ENCODE measurements at places on chromosomes 7 and 10.

- DNase-seq = no peak
These were observed 10.1 kb upstream of the NKX2-3 start for GRCh38 chr10:99522470-99523250.

GRCh38 chr7:37419496-37419895 is 29.2 kb downstream of the ELMO1 start:
- no peak for DNase-seq

DNA sequence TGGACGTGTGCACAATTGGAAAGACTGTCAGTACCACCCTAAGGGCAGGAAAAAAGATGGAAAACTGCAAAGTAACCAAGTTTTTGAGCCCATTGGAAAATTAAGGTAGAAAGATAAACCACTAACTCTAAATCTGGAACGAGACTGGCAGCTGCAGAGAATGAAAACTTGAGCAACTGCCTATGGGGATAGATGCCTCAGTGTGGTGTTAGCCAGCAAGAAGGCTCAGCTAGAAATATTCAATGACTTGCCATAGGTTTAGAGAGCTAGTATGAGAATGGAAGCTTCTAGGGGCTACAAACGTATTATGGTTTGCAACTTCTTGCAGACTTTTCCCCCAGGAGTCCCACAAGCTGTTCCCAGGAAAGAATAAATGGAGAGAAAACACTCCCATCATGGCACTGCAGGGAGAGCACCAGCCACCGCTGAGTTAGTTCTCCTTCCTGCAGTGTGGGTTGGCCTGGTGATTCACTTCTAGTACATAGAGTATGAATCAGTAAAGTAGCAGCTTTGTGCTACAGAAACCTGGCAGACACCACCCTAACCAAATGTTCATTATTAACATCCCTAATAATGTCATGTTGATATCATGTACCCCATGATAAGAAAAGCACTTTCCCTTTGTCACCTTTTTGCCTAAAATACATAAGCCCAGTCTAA is 372.4 kb upstream of the VWC2 start:
- DNase-seq = no peak

- DNase-seq = peak; percentile 87
These were observed 11.6 kb upstream of the HNRNPF start for GRCh38 chr10:43420369-43421200.

DNA sequence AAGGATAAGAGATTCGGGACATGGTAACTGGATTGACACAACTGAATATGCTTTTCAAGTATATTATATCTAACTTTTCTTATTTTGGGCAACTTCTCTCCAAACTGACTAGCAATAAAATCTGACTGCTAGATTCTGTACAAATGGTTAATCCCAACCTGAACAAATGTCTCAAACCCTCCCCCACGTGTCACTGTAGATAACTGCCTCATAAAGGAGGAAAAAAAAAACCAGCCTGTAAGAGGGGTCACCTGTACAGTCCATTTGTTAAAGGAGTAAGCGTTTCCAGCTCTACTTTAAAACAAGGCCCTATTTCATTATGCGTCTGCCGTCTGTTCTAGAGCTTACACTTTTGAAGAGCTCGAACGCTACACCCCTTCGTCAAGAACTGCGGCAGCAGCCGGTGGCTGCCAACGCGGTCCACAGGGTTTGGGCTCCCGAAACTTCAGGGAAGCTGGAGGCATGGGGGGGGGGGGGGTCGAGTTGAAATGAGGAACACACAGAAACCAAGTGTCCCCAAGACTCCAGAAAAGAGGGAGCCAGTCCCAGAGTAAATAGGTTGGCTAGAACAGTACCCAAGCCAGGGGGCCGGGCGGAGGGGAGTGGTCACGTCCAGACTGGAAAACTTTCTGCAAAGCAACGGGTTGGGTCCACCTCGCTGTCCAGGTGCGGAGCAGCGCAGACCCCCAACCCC is 492 bp downstream of the COG5 start:
- DNase-seq = no peak

DNA sequence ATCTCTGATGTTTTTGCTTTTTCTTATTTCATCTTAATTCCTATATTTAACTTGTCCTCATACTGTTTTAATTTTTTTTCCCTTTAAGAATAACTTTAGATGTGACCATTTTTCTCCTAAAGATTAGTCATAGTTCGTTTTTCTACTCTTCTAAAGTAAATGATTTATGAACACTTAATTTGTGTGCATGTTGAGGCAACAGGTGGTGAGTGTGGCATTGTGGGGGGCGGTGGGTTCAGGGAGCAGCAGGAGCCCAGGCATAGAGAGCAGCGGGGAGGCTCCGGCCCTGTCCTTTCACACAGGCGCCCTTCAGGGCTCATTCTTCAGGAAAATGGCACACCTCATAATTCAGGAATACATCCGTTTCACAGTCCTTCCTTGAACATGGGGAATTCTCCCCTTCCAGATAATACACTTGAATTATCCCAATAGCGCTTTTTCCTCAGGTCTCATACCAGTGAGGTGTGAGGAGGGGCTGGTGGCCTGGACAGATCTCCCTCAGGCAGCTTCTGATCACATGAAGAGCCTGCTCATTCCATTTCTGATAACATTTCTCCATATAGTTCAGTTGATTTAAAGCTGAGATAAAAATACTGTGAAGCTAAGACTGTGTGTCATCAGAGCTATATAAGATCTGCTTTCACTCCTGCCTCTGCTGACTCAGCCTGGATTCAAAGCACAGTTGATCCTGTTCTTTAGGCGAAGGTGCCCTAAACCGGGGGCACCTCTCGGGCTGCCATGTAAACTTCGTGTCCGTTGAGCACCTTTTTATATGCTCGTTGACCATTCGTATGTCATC is 40.2 kb downstream of the CUL1 start:
- no peak for DNase-seq

DNA sequence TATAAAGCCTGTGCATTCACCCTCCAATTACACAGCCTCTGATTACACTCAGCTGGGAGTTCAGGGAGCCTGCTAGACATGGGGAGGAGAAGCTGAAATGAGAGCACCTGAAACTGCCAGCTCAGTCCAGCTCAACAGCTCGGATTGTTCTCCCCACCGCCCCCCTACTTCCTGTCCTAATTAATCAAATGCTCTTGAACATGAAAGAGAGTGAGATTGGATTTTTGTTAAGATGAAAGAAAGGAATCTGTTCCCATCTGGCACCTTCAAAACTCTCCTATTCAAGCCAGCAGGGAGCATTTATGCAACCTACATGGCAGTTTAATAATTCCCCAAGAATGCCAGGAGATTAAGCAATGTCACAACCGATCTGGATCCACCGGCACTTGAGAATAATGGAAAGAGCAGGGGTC is 98.0 kb downstream of the NPSR1 start:
- no peak for DNase-seq

- no peak for DNase-seq
These were observed 562.9 kb downstream of the GFRA1 start for GRCh38 chr10:115710136-115710535.

- DNase-seq = no peak
These were observed 94.3 kb upstream of the AGBL3 start for GRCh38 chr7:134891696-134892678.

DNA sequence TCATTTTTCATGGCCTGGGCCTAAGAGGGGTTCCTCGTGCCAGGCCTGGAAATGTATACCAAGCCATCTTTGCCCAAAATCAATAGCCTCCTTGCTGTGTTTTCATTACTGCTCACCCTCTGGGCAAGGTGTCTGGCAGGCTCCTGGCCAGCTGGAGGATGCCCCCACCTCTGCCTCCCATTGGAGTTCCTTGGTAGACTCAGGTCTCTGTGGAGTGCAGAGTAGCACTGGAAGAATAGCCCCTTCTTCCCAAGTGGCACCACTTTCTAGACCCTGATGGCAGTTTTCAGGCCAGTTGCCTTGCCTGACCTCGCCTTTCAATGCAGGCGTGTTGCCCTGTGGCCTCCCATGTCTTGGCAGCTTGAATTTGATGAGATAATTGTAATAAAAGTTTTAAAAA is 55.7 kb upstream of the AQP1 start:
- no peak for DNase-seq

DNA sequence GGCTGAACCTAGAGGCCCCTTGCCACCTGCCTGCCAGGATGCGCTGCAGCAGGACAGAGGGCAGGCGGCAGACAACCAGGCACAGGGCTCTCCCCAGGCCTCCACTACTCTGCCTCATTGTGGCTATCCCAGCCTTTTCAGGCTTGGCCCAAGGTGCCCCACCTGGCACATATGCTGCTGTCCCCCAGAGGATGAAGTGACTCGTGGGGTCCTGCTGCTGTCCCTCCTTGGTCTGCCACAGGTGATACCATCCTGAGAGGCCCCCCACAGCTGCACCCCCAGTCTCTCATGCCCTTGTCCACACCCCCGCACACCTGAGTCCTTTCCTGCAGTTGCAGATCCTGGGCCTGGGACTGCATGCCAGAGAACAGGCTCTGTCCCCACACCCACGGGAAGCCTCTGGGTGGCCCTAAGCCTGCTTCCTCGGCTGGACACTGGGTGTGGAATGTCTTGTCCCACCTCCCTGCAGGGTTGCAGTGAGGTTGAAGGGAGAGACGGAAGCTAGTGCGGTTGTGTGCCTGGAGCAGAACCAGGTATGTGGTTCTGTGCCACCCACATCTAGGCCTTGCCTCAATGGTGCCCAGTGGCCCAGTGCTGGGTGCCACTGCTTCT is 55.3 kb downstream of the RASGEF1A start:
- DNase-seq = no peak

- DNase-seq = no peak
These were observed 9.8 kb upstream of the GRB10 start for GRCh38 chr7:50792342-50793119.

DNA sequence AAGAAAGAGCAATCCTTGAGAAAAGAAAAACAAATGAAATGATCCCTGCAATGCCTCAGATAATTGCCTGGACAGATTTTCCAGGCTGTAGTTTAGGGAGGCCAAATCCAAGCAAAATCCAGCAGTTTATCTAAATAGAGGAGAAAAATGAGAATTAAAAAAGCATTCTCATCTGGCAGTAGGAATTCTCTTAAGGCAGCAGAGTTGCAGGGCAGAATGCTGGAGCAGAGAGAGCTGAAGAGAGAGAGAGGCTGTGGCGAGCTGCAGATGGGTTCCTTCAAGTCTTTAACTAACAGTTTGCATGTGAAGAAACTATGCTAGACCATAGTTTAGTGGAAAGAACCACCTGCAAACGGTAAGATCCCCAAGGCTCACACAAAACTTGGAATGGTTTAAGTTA is 6.0 kb upstream of the LIPA start:
- no peak for DNase-seq

DNA sequence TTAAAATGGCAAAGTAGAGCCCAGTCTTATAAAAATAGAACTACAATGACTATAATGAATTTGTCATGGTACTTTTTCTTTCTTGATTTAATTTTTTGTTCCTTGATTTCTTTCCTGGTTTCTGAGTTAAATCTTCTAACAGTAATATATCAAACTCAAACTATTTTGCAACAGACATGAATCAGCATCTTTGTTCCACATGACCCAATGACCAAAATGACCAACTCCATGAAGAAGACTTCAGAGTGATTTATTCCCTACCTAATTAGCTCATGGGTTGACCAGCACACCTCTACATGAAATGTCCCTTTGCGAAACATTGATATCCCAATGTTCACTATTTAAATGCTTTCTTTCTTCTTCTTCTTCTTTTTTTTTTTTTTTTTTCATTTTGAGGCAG is 30.9 kb downstream of the NMT2 start:
- no peak for DNase-seq

- no peak for DNase-seq
These were observed 14.8 kb upstream of the WNT16 start for GRCh38 chr7:121313793-121314676.

DNA sequence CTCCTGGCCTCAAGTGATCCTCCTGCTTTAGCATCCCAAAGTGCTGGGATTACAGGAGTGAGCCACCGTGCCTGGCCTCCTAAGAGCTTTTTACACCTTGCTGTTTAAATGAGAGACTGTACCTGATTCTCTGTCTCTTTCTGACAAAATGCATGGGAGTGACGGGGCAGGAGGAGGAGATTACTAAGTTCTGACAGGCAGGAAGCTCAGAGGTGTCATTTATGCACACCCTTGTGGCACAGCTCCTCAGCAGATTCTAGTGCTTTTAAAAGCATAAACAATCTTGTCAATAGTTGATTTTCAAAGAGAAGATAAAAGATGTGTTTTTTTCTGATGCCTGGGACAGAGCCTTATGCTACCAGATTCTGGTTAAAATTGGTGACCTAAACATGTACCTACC is 39.7 kb upstream of the STEAP4 start:
- no peak for DNase-seq

- DNase-seq = no peak
These were observed 60.5 kb downstream of the SUFU start for GRCh38 chr10:102564209-102564834.

- DNase-seq = no peak
These were observed 13.4 kb downstream of the LRRC17 start for GRCh38 chr7:102925976-102926782.

GRCh38 chr10:78688230-78688900 is 380.4 kb upstream of the ZMIZ1 start:
- DNase-seq = no peak

- DNase-seq = no peak
These were observed 37.3 kb downstream of the ZNF777 start for GRCh38 chr7:149423449-149424110.

DNA sequence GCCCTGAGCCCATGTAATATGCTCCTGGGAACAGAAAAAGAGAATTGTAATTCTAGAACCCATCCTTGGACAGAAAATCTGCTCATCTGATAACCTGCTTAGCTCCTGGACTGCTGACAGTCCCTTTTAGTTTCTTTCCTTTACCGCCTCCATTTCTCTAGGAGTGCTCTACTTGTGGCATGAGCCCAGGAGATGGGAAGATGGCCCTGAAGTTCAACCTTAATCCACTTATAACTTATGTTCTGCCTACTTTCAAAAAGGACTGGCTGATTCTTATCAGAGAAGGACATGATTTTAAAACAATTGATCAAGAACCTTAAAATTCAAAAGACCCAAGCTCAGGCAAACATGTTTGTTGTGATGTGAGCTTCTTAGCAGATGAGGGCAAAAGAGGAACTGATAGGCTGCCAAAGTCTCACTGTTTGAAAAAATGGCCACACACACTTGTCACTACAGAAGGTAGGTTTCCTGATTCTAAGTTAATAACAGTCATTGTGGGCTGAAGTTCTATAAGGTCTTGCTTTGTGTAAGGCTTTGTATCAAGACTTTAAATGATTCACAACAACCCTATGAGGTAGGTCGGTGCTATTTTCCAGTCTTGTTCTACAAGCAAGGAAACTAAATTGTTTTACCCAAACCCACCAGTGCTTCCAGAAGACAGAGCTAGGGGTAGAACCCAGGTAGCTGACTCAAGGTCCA is 94.3 kb upstream of the AFAP1L2 start:
- DNase-seq = no peak
